ENCODE measurements at places on chromosomes 6 and 20. TPM values are rescaled to one million over a fixed set of nuclear protein-coding genes. Genes with fewer than 3 reads are reported as not detected.

DNA sequence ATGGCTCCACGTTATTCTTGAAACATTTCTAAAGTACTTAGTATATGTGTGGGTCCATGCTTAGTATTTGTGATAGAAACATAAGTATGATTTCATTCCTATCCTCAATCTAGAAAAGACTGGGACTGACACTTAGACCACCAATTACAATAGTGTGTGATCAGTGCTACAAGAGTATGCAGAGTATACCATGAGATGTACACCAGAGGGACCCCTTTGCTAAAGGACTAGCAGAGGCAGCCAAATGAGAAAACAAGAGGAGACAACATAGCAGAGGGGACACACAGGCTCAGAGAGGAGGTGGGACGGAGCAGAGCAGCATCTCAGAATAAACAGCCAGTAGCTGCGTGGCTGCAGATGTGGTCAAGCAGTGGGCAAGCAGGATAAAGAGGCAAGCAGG, 21.0 kb downstream of the RMND1 start:
- DNase-seq, result peak; percentile 75

DNA sequence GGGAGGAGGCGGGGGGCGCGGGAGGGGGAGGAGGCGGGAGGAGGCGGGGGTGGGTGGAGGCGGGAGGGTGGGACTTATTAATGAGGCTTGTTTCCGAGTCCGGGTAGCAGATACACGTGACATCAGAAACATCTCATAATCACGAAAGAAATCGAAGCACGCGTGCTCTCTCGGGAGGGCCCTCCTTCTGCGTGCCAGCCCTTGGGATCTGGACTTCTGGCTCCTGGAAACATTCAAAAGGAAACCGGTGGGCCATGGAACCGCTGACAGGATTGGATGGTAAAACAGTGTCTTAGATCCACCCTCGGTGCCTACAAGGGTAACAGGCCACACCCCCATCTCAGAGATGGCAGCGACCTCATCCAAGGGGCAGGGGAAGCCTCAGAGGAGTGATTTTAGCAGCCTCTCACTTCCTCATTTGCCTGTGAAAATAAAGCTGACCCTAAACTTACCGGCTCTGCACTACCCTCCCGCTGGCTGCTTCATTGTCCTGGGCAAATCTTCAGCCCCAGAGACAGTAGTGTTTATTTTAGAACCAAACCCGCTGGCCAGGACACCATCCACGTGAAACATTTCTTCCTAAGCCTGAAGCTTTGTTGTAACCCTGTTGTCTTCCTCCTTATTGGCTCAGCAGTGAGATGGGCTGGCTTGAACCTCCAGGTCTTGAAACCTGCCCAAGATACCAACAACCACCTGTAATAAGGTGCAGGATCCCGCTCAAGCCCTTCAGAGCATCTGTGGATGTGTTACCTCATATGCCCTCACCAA, 97.5 kb downstream of the PSMG4 start:
- DNase-seq, result peak; percentile 92

- DNase-seq, result no peak
Observed at GRCh38 chr6:167580619-167580911, 246.1 kb upstream of the AFDN start.

The RBBP8NL gene
- total RNA-seq, result 0.03 TPM

The STX11 gene
- 0.06 TPM for total RNA-seq

The HTR1E gene
- total RNA-seq, result not detected

The FNDC11 gene
- 0.39 TPM for total RNA-seq
